CD4-positive, alpha-beta T cell treated with Interferon alpha-2 for 1 hour (primary cell): ENCODE measurements at places on chromosomes 2 and 18.

DNA sequence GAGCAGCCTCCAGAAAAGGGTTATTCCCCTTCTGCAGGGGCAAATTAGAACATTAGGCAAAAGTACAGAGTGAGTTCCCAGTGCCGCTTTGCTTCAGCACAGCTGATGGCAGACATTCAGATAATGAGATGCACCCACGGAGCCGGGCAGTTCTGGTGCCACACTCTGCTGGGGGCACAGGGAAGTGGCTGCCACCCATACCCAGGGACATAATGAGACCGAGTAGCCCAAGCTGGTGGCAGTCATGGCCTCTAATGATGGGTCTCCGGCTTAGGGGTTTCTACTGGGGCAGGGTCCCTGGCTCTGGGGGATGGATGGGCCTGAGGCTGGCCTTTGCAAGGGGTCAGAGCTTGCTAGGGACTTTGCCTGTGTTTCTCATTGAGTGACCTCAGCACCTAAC, 26.2 kb downstream of the GLI2 start:
- DNase-seq, result no peak

- DNase-seq, result no peak
These were observed 5.9 kb upstream of the VAPA start for GRCh38 chr18:9907867-9908266.

- peak; percentile 13 for DNase-seq
These were observed 80.9 kb upstream of the PKDCC start for GRCh38 chr2:41966920-41967319.

DNA sequence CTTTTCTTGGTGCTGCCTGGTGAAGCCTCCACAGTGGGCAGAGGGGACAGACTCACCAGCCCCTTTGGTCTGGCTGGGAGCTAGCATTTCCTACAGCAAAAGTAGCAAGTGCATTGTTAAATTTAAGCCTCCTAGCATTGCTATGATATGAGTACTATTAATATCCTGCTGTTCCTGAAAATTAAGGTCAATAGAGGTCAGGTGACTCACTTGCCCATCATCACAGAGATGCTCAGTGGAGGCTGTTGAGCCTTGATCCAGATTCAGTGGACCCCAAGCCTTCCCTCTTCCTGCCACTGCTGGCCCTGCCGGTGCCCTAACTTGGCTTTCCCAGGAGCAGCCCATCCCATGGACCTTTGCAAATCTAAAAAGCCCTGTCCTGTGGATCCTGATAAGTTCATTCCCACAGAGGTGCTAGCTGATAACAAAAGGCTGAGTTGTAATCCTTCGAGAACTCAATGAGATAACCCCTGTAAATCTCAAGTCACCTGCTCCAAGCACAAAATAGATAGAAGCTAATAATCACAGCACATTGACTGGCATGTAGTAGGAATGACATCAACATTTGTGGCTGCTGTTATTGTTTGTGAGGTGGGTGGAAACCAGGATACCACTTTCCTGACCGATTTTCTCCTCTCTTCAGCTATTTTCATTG, 84.4 kb downstream of the THNSL2 start:
- no peak for DNase-seq

GRCh38 chr18:44039216-44039615, 641.5 kb upstream of the SETBP1 start:
- DNase-seq, result no peak

DNA sequence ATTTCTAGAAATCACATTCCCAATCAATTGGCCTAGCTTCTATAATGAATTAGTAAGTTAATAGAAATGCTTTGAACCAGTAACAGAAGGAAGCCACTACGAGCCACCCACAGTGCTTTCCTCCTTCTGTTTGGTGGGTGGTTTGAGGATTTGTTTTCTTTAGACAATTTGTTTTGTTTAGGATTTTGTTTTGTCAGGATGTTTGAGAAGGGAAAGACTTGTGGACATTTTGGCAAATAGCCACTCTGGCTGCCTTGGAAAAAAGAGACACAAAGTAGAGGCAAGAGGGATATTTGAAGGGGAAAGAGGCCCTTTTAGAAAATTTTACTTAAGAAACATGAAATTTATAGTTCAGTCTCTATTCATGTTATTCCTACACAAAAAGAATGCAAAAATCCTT, 47.7 kb downstream of the TANK start:
- DNase-seq, result no peak
